ENCODE measurements at places on chromosomes 1 and 21.
A peak's percentile ranks its signal among the peaks of the same experiment; 100 is the strongest.

GRCh38 chr1:55888685-55889317, 673.6 kb upstream of the USP24 start:
- no peak for DNase-seq

DNA sequence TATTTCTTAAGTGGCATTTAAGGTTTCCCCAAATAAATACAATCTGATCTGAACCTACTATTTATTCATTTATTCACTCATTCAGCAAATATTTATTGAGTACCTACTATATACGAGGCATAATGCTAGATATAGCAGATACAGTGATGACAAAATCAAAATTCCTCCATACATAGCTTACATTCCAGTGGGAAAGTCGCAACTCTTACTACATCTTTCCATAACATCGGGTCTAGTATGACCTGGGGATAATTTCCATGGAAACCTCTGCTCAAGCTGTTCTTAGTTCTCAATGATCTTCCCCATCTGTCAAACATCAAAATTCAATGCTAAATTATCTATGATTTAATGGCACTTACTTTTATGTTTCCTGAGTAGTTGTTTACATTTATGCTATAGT, 70.8 kb upstream of the PRKACB start:
- DNase-seq = no peak

- no peak for DNase-seq
Measured at GRCh38 chr1:163672976-163673758, 351.4 kb downstream of the NUF2 start.

GRCh38 chr1:241934866-241935265, 22.7 kb upstream of the BECN2 start:
- no peak for DNase-seq

DNA sequence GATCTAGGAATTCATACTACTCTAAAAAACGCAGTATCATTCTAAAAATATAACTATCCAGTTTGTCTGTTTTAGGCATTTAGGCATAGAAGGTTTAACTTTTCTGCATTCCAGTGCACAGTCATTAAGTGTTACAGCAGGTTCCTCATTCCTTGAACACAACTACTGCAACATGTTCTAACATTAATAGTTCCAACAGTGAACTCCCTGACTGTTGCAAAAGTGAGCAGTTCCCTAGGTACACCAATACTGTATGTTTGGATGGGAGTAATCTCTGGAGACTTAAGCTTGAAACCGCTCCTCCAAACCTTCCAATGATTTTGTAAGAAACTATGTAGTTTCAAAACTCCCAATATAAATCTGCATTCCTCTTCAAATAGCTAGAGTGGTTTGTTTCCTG, 46.2 kb downstream of the UCHL5 start:
- DNase-seq = no peak

GRCh38 chr1:6093611-6094010, 47.9 kb downstream of the KCNAB2 start:
- DNase-seq = no peak

DNA sequence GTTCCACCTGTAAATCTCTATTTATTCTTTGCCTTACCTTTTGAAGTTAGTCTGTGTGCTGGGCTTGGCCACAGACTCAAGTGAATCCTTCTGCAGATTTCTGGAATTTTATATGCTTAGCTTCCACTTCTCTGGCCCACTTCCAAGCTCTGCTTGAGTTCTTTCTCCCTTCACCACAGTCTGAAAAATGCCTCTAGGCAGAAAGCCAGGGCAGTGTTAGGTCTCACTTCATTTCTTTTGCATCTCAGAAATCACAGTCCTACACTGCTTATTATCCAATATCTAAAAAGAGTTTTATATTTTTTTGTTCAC, 48.9 kb downstream of the INKA2 start:
- no peak for DNase-seq

- no peak for DNase-seq
Measured at GRCh38 chr1:46589529-46589928, 14.5 kb downstream of the MKNK1 start.

GRCh38 chr1:219529116-219529515, 83.8 kb downstream of the ZC3H11B start:
- DNase-seq = peak; percentile 45

- DNase-seq = no peak
Measured at GRCh38 chr1:189775343-189775742, 702.3 kb downstream of the BRINP3 start.

DNA sequence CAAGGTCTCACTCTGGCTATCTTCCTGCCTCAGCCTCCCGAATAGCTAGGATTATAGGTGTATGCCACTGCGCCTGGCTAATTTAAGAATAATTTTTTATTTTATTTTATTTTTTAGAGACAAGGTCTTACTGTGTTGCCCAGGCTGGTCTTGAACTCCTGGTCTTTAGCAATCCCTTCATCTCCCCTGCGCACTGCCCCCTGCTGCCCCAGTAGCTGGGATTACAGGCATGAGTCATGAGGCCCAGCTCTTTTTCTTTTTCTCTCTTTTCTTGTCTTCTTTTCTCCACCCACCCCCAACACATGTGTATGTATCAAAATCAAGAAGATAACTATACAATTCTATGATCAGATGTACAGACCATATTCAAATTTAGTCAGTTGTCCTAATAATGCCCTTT, 87.2 kb downstream of the PEX14 start:
- DNase-seq = no peak

DNA sequence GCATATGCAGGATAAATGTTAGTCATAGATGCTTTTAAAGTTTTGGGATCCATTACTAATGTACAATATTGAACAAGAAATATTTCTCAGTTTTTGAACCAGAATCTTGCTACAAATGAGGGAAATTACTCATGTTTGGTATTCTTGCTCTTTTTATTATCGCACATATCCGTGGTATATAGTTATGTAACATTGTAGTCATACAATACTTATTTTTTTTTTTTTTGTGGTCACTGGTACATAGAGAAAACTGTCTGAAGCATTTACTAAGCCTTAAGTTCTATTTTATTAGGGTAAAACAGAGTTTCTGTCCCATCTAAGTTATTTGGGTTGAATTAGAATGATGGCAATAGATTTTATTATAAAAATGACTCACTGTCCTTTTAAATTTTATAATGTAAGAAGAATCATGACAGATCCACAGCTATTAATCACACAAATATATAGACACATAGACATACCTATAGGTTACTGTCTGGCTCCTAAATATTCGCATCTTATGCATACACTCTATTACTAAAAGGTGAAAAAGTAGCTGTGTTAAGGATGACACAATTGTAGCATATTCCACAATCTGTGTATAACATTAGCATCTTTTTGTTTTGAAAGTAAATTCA, 18.0 kb upstream of the PRKAA2 start:
- DNase-seq = no peak

GRCh38 chr1:91282695-91283420, 121.8 kb downstream of the HFM1 start:
- DNase-seq = peak; percentile 59

- DNase-seq = no peak
Measured at GRCh38 chr1:57826535-57826934, 402.7 kb upstream of the DAB1 start.

DNA sequence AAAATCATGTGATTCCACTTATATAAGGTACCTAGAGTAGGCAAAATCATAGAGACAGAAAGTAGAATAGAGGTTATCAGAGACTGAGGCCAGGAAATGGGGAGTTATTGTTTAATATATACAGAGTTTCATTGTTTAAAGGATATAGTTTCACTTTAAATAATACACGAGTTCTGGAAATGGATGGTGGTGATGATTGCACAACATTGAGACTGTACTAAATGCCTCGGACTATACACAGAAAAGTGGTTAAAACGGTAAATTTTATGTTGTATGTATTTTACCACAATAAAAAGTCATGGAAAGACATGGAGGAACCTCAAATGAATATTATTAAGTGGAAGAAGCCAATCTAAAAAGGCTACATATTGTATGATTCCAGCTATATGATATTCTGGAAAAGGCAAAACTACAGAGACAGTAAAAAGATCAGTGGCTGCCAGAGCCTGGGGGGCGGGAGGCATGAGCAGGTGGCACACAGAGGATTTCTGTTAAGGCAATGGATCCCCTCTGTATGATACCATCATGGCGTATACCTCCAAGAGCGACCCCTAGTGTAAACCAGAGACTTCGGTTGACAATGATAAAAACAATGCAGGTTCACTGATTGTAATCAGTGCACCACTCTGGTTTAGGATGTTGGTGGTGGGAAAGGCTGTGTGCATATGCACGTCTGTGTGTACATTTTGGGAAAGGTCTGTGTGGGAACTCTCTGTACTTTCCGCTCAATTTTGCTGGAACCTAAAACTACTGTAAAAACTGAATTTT, 7.5 kb downstream of the C1orf198 start:
- DNase-seq = no peak

DNA sequence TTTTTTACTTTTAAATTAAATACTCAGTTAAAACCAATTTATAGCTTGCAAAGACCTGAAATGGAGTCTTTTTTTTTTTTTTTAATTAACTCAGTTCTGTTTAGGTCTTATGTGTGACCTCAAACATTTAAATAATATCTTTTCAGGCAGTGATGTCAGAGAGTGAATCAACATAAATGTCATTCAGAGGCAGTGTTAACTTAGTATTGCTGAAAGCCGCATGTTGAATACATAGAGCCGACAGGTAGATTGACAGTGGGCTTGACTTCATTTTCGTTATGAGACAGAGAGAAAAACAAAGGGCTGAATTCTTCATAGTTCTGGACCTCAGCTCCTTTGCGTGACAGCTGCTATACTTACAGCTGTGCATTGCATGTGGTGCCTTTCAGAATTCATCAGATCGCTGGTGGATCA, 51.5 kb downstream of the PRDM2 start:
- DNase-seq = no peak

- DNase-seq = no peak
Measured at GRCh38 chr1:99728494-99729235, 37.8 kb downstream of the FRRS1 start.

DNA sequence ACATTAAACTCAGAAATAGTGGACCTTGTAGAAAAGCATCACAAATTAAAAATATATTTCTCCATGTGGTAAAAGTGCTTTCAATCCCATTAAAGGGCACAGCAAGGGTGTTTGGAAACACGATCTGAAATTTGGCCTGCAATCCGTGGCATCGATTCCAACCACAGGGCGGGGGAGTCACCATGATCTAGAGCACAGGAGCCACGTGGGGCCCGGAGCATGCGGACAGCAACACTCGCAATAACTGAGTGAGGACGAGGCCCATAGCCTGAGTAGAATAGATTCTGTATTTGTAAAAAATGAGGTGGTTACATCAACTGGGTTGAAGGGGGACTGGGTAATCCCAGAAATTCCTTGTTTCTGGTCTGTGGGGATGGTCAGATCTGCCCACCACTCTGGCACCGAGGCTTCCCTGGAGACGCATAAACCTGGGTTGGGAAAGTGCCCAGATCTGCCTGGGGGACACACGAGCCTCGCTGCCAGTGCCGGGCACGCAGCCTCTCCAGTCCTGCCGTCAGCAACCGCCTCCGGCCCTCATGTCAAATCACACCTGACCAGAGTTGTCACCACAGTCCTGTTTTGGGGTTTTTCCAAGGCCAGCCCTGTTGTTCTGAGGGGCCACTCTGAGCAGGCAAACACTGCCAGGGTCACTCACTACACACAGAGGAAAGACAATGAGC, 104.3 kb downstream of the PGBD5 start:
- DNase-seq = no peak

DNA sequence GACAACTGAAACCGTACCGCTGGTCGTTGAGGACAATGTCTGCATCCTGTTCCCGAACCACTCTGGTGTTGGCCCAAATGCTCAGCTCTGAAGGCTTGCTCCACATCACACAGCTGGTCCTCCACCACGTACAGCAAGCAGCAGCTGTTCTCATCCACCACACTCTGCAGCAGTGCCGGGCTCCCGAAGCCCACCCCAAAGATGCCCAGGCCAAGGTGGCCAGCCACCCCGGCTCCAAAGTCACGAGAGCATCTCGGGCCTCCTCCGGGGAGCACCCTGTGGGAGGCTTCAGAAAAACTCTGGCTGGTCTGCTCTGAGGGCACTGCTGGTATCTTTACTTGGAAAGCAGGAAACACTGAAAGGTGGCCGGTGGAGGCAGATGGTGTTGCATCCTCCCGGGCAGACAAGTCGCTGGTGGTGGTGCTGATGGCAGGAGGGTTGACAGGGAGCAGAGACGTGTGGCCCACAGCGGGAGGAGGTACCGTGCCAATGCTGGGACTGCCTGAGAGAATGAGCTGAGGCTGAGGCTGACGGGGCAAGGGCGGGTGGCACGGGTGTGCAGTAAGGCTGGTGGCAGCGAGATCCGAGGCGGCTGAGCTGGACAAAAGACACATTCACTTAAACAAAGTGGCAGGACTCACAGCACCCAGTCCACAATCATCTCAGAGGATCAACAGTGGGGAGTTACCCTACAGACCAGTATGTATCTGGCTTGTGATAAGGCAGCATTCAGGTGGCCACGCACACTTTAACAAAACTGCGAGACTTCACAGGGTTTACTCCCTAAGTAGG, 6.5 kb upstream of the CCDC27 start:
- no peak for DNase-seq

DNA sequence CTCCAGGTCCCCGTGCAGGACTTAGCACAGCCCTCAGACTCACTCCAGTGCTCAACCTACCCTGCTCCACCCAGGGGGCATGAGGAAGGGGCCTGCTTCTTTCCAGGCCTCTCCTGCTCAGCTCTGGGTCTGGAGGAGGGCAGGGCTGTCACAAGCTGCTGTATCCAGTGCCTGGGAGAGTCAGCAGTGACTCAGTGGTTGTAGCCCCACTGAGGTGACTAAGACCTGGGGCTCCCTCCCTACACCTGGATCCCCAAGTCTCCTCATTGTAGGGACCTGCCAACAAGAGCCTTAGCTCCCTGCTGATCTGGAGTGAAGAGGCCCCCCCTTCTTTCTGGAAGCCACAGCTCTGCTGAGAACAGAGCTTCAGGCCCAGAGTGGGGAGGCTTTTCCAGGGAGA, 36.1 kb upstream of the FAM131C start:
- no peak for DNase-seq

- DNase-seq = no peak
Measured at GRCh38 chr1:174786760-174787159, 213.0 kb upstream of the CACYBP start.

DNA sequence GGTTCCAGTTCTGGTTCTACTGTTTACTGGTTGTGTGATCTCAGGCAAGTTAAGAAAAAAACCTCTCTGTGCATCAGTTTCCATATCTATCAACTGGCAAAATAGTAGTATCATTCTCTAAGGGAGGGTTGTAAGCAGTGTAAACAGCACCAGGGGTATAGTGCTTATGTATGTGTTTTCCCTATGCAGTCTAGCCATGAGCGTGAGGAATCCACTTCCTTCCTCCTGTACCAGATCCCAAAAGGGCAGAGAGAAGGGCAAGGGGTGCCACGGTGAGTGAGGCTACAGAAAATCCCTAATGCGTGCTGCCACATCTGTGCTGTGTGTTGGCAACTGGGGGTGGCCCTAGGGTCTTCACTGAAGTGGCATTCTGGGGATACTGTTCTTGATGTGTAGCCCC, 18.4 kb upstream of the RNF19B start:
- DNase-seq = no peak

- no peak for DNase-seq
Measured at GRCh38 chr21:41254090-41254700, 62.4 kb upstream of the FAM3B start.

DNA sequence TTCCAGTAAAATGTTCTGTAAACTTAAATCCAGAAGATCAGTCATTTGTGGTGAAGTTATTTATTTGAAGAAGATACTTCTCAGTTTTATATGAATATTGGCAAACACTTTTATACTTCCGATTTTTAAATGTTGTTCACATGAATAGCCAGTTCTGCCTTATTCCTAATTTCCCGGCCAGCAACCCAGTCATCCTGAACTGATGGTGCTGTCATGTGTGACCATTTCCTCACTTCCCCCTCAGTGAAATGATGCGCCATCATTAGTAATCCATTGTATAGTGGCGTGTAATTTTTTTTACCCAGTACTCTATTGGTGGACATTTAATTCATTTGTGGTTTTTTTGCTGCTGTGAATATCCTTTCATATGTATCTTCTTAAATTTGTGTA, 16.4 kb downstream of the GPSM2 start:
- no peak for DNase-seq

Measured in H1 (cell line).